ENCODE measurements at places on chromosomes 2 and 18. TPM values are rescaled to one million over a fixed set of nuclear protein-coding genes. Genes with fewer than 3 reads are reported as not detected.

DAPL1 gene
- total RNA-seq: not detected

ASB18 gene
- not detected for total RNA-seq

SERPINB4 gene
- total RNA-seq: not detected

ACVR1C gene
- total RNA-seq: 2.4 TPM
